T-helper 22 cell (primary cell): ENCODE measurements at places on chromosomes 7 and 10.

DNA sequence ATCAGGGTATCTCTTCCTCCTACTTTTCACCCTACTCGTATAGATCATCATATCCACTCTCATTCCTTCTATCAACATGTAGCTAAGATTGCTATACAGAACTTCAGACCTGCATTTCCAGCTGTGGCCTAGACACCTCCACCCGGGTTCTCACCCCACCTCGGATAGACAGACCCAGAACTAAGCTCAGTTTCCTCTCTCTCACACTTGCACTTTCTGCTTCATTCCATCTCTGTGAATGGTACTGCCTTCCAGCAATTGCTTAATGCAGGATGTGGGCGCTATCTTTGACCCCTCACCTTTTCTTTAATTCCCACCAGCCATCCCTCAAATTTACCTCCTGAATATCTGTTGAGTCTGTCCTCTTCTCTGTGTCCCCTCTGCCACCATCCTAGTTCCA, 35.7 kb downstream of the AGK start:
- DNase-seq, result no peak

DNA sequence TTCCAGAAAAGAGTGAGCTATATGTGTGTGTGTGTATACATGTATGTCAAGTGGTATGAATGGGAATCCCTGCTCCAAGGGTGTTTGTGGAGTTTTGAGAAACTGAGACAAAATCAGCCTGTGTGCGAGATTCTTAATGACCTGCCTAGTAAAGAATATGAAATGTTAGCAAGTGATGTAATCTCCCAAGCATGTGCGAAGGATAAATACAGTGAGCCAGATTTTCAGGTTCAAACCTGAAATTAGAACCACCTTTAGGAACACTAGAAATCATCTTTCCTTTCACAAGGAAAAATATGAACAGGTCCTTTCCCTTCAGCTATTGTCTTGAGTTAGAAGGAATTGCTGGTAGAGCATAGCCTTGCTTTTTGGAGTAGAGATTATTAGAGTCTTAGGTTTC, 457.6 kb downstream of the LRMDA start:
- DNase-seq, result no peak

- DNase-seq, result no peak
Observed at GRCh38 chr7:147980826-147981813, 609.4 kb upstream of the C7orf33 start.

- no peak for DNase-seq
Observed at GRCh38 chr7:117338020-117338419, 15.2 kb upstream of the WNT2 start.

DNA sequence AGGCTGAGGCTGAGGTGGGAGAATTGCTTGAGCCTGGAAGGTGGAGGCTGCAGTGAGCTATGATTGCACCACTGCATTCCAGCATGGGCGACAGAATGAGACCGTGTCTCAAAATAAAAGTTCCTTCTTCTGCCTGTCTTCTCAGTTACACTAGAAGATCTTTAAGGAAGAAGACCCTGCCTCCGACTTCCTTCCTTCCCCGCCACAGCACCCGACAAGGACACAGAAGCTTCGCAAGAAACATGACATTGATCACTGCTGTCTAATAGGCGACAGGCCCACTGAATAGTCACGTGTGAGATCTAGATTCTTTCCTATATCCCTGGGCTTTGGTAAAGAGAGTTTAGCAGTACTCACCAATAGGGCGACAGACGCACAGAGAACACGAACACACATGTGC, 118.2 kb downstream of the PRPF18 start:
- DNase-seq, result no peak

DNA sequence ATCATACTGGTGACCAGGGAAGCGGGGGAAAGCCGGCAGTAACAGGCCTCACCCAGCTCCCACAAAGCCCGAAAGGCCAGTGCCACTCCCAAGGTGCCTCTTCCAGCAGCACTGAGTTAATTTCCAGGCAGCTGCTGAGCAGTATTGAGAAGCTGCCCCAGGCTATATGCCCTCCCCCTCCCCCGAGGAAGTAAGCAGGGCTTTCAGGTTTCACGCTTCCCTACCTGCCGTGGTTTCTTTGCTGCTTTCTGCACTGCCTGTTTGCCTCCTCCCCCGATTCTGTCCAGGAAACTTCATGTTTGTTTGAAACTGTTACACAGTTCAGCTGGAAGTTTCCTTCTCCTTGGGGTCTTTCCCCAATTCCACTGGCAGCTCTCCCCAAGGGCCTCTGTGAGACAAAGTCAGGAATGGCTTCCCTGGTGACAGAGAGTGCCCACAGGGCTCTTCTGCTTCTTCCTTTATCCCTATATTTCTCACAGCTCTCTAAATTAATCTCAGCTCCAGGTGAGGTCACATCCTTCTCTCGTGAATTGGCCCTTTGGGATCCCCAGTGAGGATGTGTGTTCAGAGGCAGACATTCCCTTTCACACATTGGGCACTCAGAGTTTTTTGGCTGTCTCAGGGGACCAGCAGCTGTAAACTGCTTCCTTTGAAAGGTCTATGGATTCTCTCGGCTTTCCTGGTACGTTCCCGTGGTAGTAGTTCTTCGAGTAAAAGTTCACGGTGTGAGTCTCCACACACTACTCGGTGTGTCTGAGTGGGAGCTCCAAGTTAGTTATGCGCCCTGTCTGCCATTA, 19.4 kb downstream of the C1GALT1 start:
- no peak for DNase-seq

GRCh38 chr7:27942711-27943110, 202.7 kb downstream of the TAX1BP1 start:
- no peak for DNase-seq

DNA sequence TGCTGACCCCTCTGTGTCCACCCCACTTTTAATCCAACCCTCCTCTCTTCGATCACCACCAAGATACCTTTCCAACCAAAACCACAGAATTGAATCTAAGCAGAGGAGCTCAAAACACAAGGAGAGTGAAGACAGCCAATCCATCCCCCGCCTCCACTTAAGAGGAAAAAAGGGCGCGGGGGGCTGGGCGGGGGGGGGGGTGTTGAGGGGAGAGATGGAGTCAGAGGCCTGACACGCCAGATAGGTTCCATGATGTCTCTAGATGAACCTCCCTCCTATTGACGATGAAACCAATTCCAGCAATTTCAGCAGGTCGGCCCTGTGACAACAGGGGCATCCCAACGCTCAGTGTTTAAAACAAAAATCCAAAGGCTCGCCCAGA, 1.3 kb downstream of the SORBS1 start:
- no peak for DNase-seq

DNA sequence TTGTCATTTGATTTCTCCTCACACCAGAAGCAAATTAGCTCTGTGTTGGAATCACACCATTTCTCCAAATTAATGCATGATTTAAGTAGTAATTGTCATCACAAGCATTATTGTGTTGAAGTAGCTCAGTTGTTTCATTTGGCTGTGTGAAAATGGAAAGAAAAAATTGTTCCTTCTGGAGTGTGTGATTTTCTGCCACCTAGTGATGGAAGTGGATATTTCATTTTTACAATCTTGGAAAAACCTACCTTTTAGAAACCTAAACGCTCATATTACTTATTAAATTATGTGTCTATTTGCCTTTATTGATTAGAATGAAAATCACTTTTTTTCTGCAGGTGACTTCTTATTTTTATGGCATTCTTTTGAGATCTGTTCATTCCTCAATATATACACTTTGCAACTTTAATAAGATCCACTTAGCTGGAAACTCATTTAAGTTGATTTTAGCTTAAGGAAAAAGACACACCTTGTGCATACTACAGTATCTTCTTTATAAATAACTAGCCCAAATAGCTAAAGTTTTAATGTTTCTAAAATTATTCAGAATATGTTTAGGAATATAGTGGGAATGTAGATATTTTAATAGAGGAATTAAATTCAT, 50.0 kb downstream of the SRI start:
- DNase-seq, result no peak

GRCh38 chr7:22860784-22861482, 38.3 kb upstream of the TOMM7 start:
- DNase-seq, result no peak

- no peak for DNase-seq
Observed at GRCh38 chr10:28906415-28906814, 229.1 kb downstream of the BAMBI start.

GRCh38 chr7:98910427-98910826, 32.1 kb downstream of the TRRAP start:
- no peak for DNase-seq

- DNase-seq, result no peak
Observed at GRCh38 chr10:79059859-79060379, 8.8 kb upstream of the ZMIZ1 start.

GRCh38 chr10:23173214-23174073, 18.7 kb upstream of the PTF1A start:
- DNase-seq, result no peak

DNA sequence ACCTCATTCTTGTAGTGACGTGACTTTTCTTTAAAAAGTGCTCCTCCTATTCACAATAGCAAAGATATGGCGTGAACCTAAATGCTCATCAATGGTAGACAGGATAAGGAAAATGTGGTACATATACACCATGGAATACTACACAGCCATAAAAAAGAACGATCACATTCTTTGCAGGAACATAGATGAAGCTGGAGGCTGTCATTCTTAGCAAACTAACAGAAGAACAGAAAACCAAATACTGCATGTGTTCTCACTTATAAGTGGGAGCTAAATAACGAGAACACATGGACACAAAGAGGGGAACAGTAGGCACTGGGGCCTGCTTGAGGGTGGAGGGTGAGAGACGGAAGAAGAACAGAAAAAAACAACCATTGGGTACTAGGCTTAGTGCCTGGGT, 59.9 kb upstream of the FGFR2 start:
- DNase-seq, result no peak

- no peak for DNase-seq
Observed at GRCh38 chr7:1829111-1829510, 159.0 kb downstream of the ELFN1 start.

GRCh38 chr10:124686707-124687376, 57.3 kb downstream of the FAM53B start:
- DNase-seq, result no peak

GRCh38 chr7:132980402-132980801, 101.5 kb downstream of the CHCHD3 start:
- DNase-seq, result no peak

DNA sequence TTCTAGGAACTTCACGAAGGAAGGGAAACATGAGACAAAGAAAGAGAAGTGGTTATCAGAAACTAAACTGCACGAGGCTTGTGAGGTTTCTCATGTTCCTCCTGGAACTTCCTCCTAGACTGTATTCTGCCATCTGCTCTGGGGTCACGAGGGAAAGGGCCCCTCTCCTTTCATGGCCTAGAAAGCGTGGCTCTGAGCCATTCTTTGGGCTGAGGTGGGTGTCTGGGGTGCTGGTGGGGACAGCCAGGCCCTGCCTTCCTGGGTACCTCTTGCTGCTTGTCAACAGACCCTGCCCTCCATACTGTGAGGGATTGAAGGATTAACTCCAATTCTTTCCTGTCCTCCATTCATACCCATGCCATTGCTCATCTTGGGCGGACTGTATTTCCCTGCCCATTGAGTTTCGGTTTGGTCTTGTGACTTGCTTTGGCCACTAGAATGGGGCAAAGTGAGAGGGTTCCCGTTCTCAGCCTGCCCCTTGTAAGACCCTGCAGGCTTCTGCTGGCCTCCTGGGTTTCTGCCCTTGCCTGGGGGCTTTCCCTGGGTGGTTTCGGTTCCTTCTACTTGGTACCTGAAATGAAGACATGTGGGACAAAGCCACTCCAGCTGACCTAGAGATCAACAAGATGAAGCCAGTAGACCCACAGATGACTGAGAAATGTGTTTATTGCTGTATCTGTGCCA, 14.9 kb upstream of the GIMAP8 start:
- DNase-seq, result no peak

- DNase-seq, result no peak
Observed at GRCh38 chr7:7136466-7137381, 45.6 kb upstream of the C1GALT1 start.

DNA sequence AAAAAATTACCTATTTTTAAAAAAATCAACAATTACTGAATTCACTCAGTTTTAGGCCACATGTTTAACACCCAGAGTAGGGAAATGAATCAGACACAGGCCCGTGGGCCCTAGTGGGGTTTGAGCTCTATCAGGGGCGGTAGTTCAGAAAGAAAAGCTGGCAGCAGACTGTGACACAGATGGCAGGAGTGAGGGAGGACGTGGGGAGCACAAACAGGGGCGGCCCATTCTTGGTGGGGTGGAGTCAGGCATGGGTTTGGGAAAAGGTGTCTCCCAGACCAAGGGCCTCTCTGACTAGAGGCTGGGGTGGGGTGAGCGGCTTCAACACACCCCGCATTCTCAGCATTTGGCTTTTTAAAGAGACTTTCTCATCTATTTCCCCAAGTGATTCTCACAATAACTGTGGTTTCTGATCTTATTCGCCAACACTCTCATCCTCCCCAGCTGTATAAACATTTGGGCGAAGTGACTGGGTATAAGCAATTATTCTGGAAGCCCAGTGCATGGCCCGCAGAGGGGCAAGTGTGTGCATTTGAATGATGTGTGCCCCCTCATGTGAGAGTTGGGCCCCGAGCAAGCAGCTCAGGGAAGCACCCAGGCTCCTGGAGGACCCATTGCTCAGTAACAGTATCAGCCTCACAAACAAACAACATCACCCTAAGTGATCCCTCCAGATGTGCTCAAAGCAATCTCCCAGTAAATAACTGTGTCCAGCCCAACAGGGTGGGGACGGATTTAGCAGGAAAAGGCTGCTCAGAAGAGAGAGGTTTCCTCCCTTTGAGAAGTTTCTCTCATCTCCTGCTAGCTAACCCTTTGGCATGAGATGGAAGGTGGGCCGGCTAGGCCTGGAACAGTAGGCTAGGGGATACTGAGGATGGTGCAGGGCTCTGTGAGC, 437.6 kb upstream of the ZMIZ1 start:
- no peak for DNase-seq

DNA sequence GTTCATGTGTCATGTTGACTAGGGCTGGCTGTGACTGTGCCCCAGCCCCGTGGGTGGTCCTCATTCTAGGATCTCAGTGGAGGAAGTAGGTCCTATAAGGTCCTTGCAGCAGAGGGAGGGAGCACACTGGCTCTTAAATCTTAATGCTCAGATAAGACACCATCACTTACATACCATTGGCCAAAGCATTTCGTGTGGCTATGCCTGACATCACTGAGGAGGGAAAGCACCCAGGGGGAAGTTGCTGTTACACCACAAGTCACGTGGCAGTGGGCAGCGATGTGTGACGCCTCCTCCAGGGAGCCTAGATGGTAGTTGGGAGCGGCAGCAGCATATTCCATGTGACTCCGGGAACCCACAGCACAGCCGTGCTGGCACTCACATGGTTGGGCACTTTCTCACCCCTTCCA, 224.7 kb upstream of the SH2B2 start:
- no peak for DNase-seq

DNA sequence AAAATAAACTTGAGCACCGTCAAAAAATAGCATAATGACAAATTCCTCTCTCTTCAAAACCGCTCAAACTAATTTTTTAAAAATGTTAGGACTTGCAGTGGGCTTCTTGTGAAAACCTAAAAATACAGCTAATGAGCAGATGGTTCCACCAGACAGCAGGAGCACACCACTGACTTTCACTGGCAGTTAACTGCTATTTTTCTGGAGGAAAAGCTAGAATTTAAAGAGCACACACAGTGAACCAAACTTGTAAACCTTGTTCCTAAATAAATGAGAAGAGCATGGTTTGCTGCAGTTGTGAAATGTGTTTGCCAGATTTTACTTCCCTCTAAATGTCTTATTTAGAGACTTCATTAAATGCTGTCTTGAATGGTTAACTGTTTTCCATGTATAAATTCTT, 143.9 kb downstream of the RAPGEF5 start:
- no peak for DNase-seq

GRCh38 chr7:24755541-24756407, 1.5 kb downstream of the GSDME start:
- no peak for DNase-seq

- DNase-seq, result no peak
Observed at GRCh38 chr10:114548662-114549061, 109.4 kb downstream of the ABLIM1 start.
